Stimulated activated CD4-positive, alpha-beta T cell treated with anti-CD3 and anti-CD28 coated beads, Interleukin-4, amount 100 ng/mL, for 4 hours (primary cell): ENCODE measurements at places on chromosomes 7 and 10.

GRCh38 chr10:31578951-31579350, 259.9 kb downstream of the ZEB1 start:
- DNase-seq, result no peak

- no peak for DNase-seq
These were observed 17.6 kb upstream of the C10orf105 start for GRCh38 chr10:71737001-71737833.

DNA sequence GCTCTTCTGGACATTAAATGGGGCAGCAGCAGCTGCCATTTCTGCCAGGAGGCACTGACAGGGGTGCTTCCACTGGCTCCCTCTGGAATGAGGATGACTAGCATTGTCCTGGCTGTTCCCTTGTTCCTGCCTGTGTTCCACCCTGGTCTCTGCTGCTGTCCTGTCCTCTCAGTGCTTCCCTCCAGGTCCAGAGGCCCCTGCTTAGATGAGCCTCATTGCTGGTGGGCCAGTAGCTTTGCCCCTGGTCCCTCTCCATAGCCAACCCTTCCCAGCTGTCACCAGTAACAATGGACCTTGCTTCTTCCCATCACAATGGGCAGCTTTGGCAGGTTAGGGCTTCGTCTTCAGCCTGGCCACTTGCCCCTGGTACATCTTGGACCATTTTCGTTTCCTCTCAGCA, 561.1 kb downstream of the TCERG1L start:
- DNase-seq, result no peak

DNA sequence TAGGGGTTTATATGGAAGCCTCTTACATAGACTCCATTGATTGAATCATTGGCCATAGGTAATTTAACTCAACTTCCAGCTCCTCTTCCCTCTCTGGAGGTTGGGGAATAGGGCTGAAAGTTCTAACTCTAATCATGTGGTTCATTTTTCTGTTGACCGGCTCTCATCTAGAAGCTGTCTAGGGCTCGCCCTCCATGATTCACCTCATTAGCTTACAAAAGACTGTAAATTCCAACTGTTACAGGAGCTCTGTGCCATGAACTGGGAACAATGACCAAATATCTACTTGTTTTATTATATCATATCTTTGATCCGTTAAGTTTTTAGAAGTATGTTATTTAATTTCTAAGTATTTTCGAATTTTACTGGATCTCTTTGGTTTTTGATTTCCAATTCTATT, 263.0 kb downstream of the TCF7L2 start:
- DNase-seq, result no peak

- no peak for DNase-seq
These were observed 232.4 kb upstream of the KLF14 start for GRCh38 chr7:130966246-130967009.

- peak; percentile 88 for DNase-seq
These were observed at the start of gene METTL27 for GRCh38 chr7:73842067-73842976. TSS of gene METTL27 (minus strand) at chr7:73842516. CDS start at chr7:73842140, 376 bp downstream.

DNA sequence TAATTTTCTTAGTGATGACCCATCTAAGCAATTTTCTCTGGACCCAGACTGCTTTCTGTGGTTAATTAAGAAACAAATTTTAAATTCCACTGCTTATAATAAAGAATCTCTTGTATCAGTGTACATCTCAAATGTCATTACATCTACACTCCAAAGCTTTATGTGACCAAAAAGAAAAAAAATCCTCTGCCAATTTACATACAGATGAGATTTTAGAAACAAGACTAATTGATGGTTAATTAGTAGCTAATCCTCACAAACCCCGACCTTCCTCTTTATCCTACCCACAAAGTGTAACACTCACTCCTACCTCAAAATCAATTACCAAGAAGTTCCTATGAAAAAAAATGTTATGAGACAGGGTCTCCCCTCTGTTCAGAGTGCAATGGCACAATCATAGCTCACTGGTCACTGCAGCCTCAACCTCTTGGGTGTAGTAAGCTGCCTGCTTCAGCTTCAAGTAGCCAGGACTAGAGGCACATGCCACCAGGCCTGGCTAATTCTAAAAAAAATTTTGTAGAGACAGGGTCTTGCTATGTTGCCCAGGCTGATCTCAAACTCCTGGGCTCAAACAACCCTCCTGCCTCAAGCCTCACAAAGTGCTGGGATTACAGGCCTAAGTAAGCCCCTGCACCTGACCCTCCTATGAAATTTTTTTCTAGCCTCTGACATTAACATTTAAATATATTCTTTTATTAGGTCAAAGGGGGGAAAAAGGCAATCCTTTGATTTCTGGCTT, 14.8 kb downstream of the KIF5B start:
- DNase-seq, result no peak

DNA sequence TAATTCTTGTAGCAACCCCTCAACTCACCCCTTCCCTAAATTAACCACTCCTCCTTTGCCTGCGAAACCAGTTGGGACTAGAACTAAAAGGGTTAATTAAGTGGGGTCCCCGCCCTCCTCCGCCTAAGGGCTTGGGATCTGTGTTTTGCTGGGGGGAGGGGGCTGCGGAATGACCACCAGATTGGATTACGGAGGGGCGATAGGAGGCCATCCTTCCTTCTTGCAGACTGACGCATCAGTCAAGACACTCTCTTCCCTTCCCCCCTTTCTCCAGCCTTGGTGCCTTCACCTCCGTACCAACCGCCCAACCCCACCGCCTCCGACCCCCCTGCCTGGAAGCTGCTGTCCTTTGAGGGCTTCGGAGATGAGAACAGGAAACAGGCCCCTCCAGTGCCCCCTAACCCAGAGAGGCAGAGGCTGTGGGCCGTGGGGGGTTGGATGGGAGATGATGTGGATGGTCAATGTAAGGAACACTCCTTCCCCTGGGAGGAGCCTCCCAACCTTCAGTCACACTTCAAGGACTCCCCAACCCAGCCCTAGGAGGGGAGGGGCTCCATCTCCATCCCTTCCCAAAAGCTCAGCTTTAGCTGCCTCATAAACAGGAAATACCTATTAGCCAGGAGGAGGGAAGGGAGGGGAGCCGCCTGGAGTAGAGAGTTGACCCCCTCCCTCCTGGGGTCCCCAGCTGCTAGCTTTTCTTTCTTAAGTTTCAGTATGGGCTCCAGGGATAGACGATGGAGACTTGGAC, 997 bp upstream of the LDB1 start:
- DNase-seq, result no peak

DNA sequence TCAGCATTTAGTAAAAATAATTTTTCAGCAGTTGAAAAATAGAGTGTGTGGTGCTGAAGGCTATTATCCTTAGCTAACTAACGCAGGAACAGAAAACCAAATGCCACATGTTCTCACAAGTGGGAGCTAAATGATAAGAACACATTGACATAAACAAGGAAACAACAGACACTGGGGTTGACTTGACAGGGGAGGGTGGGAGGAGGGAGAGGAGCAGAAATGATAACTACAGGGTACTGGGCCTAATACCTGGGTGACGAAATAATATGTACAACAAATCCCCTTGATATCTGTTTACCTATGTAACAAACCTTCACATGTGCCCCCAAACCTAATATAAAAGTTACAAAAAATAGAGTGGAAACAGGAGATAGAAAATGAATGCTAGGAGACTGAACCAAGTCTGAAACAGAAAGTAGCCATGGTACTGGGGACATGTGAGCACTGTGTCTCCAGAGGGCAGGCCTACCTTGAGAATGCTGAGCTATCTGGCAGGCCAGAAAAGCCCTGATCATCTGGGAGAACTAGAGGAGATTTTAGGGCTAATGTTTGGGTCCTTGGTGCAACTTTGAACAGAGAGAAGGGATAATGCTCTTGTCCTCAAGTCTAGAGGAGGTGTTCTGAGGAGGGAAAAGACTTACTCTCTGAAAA, 4.7 kb upstream of the EFCAB10 start:
- DNase-seq, result no peak

DNA sequence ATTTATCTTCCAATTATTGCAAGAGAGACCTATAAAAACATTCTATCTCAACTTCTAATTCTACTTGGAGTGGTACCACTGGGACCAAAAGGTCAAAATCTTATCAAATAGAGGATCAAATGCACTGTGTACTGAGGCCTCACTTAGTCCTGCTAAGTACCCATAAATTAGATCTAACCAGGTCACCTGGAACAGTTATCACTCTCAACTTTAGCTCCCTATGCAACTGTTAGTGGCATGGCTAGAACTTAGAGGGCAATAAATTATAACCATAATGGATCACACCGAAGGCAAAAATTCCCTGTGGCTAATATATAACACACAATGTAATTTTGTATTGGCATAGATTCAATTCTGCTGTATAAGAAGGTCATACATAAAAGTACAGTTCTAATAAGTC, 428.9 kb downstream of the PCDH15 start:
- no peak for DNase-seq

DNA sequence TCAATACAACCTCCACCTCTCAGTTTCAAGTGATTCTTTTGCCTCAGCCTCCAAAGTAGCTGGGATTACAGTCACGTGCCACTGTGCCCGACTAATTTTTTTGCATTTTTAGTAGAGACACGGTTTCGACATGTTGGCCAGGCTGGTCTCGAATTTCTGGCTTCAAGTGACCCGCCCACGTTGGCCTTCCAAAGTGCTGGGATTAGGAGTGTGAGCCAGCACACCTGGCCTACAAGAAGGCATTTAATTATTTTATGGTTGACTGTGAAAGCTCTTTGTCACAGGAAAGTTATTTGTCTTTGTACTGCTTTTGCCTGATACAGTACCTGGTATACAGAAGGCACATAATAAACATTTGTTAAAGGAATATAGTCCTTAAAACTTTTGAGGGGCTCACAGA, 12.9 kb downstream of the MYOZ1 start:
- no peak for DNase-seq

- DNase-seq, result no peak
These were observed 124.2 kb upstream of the PDLIM1 start for GRCh38 chr10:95414844-95415485.

DNA sequence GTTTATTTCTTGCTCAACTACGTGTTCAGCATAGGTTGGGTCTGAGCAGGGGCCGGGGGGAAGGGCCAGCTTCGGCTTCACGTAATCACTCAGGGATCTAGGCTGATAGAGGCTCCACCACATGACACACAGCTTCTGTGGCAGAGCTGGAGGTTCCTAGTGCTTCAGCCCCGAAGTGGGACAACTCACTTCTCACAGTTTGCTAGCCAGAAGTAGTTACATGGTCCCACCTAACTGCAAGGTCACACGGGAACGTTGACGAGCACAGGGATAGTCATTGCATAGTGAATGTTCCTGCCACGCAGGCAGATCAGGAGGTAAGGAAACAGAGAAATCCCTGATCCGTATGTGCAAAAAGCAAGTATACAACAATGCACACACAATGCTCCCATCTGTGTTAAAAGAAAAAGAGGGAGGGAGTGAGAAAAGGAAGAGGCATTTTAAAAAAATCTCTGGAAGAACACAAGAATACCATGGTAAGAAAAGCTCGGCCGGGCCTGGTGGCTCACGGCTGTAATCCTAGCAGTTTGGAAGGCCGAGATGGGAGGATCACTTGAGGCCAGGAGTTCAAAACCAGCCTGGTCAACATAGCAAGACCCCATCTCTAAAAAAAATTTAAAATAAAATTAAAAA, 16.9 kb downstream of the SMURF1 start:
- no peak for DNase-seq

DNA sequence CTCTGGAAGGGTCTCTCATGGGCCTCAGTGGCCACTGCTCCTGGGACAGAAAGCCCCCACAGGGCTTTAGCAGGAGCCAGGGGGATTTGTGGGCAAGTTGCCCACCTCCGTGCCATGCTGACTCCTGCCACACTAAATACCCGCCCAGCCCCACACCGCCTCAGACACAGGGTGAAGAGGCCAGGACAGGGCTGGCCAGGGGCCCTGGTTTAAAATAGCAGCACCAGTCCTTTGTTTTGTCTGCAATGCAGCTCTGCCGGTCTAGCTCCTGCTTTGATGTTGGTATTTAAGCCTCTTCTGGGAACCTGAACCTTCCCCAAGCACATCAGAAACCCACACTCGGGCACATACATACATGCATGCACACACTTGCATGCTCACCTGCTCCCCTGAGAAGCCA, 14.4 kb upstream of the TNRC18 start:
- DNase-seq, result no peak

DNA sequence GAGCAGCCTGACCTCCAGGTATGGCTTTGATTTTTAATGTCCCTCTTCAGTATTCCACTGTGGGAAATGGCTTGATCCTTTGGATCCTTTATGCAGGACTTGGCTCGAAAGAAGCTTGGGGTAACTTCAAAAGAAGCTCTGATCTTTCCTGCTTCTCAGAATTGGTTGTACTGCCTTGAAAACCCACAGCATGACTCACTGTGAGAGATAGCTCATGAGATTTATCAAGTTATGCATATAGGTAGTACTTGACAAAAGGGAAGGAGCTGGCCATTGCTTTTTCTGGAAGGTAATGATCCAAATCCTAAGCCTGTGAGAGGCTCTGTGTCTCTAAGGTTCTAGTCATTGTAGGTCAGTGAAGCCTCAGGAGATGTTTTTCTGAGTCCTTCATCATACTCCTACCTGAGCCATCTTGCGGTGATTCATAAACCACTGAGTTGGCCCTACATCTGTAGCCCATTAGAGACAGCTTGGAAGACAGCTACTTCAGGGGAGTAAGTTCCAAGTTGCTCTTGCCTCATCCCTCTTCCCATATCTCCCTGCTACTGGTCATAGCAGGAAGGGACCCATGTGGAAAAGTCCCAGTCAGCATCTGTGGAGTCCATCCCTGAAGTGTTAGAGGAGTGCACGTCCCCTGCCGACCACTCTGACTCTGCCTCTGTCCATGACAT, 36.7 kb upstream of the NFKB2 start:
- DNase-seq, result no peak

DNA sequence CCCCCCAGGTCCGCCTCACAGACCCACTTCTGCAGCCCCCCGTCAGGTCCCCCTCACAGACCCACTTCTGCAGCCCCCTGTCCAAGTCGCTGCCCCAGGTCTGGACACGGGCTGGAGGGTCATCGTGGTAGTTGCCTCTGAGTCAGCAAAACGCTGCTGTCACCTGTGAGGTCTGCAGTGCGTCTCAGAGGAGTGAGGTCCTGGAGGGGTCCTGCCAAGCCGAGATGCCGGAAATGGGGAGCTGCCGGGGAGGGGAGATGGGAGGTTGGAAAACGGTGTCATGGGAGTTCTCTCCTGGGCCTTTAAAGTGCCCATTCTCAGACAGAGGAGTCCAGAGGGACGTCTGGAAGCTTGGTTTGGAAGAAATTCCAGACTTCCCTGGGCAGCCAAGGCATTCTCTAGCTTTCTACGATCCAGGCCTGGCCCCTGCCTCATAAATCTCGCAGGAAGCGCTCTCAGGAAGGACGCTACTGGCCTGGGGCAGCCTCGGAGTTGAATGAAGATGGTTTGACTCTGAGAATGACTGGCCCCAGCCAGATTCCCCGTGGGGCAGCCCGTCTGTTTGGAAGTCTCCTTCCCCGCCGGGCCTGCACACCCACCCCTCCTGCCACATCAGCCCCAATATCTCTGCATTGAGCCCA, 38.7 kb downstream of the CALML3 start:
- no peak for DNase-seq

GRCh38 chr10:21655236-21655635, 121.2 kb downstream of the MLLT10 start:
- DNase-seq, result no peak
